ENCODE measurements at places on chromosomes 3 and 15.

GRCh38 chr15:41567862-41568261 lies 8.8 kb downstream of the TYRO3 start:
- DNase-seq = no peak

GRCh38 chr15:75834021-75834420 lies 9.2 kb upstream of the UBE2Q2 start:
- DNase-seq = no peak

- no peak for DNase-seq
Observed at GRCh38 chr3:126971891-126972351, 11.0 kb upstream of the PLXNA1 start.

DNA sequence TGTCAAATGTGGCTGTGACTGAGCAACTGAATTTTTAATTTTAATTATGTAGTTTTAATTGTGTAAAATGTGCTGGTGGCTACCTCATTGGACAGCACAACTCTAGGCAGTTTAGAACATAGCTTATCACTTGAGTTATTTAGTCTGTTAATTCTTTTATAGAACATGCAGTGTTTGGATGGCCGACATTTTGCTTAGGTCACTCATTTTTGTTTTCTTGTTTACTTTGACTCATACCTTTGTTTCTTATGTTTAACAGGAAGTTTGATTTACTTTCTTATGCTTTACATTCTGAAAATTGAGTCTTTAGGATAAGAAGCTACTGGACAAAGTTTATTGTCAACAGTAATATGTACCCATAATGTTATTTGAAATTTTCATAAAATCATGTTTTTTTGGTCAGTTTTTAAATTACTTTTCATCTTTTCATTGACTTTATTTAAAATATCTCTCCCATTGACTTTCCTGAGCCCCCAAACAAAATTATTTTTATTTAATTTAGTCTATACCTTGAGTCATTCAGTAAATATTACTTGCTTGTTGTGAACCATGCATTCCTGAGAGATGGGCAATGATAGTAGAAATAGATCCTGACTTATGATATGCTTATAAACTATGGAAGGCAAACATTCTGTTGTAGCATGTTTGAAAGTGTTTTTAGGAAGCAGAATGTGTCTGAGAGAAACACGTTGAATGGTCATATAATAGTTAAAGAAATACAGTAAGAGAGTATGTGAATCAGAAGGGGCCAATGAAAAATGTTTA lies 60.6 kb downstream of the TCF12 start:
- no peak for DNase-seq

- DNase-seq = no peak
Observed at GRCh38 chr3:161212171-161212771, 8.8 kb upstream of the NMD3 start.

- no peak for DNase-seq
Observed at GRCh38 chr3:194399874-194400411, 877 bp upstream of the GP5 start.

DNA sequence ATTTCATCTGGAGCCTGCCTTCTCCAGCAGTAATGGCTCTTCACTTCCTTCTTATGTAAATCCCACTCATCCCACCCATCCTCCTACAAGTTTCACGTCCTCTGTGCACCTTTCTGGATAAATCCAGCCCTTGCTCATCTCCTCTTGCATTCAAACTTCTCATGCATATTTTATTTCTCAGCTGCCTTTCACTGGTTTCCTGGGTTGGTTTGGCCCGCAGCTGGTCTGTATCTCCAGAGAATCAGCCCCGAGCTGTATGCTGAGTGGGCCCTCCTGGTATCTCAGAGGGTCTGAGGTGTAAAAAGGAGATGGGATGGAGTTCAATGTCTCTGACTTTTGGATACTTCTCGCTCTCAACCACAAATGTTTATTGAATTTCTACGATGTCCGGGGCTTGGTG lies 248.6 kb upstream of the FEZF2 start:
- no peak for DNase-seq

GRCh38 chr3:120449701-120450599 lies 842 bp downstream of the FSTL1 start:
- DNase-seq = no peak

DNA sequence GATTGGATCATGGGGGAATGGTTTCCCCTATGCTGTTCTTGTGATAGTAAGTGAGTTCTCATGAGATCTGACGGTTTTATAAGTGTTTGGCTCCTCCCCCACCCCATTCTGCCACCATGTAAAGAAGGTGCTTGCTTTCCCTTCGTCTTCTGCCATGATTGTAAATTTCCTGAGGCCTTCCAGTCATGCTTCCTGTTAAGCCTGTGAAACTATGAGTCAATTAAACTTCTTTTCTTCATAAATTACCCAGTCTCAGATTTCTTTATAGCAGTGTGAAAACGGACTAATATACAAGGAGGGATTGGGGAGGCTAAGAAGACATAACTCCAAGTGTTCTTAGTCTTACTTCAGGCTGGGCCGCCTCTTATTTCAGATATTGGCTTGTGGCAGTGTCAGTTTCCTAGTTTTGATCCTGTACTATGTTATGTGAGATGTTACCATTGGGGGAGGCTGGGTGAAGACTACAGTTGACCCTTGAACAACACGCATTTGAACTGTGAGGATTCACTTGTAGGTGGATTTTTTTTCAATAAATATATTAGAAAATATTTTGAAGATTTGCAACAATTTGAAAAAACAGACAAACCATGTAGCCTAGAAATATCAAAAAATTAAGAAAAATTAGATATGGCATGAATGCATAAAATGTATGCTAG lies 44.9 kb downstream of the NMD3 start:
- DNase-seq = no peak

- DNase-seq = no peak
Observed at GRCh38 chr3:7766530-7766929, 735.1 kb upstream of the LMCD1 start.

DNA sequence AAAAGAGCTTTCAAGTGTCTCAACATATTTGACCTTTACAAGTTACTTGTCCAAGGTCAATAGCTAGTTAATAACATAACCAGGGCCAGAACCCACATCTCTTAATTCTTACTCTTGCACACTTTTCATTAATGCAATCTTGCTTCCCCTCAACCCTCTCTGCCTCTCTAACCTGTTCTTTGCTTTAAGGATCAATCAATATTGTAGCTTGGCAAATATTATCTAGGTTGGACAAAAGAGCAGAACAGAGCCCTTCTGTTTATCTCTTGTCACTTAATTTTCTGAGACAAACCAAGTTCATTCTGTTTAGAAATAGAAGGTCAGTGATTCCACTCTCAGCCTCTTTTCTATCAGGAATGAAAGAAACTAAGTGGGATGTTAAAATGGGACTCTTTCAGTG lies 180.5 kb downstream of the USP13 start:
- DNase-seq = no peak

DNA sequence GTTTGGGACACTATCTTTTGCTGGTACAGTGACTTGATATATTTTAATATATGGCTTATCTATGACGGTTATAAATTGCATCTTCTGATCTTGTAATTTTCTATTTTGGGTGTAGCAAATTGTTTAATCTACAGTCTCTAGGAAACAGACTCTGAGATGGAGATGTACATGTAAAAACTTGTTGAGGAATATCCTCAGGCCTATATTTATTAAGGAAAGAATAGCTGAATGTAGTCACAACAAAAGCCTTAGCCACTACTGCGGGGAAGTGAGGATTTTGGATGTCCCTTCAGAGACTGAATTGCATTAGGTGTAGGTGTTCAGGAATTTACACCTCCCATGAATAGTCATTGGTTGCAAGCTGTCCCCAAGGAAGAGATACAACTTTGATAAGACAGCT lies 13.8 kb upstream of the OR5K3 start:
- DNase-seq = no peak

DNA sequence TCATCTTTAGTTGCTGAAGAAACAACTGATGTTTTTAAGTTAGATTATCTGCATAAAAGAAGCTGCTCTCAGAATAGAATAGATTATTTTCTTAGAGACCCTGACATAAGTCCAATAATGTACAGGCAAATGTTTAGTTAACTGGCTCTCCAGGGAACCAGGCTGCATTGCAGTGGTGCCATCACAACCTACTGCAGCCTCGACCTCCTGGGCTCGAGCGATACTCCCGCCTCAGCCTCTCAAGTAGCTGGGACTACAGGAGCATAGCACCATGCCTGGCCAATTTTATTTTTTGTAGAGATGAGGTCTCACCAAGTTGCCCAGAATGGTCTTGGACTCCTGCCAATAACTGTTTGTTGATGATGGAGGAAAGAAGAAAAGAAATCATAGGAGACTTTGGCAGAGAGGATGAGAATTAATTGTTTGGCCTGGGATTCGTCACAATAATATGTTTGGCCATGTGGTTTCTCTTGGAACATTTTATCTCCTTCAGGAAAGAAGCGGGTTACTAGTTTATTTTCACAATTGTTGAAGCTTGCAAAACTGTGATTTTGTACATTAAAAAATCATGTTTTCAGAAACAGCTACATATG lies 429.2 kb downstream of the CADM2 start:
- DNase-seq = no peak

All from stimulated activated effector memory CD8-positive, alpha-beta T cell treated with anti-CD3 and anti-CD28 coated beads, Interleukin-12 subunit alpha, Interleukin-12 subunit beta, amount 100 ng/mL, for 72 hours (primary cell).